ENCODE measurements at places on chromosomes 11 and 22. TPM values are rescaled to one million over a fixed set of nuclear protein-coding genes. Genes with fewer than 3 reads are reported as not detected.
A peak's percentile ranks its signal among the peaks of the same experiment; 100 is the strongest.

PATE2 gene
- total RNA-seq, result 0.13 TPM

GRCh38 chr11:86422371-86422770 lies 47.7 kb downstream of the CCDC81 start:
- no peak for DNase-seq

GRCh38 chr11:82671451-82671850 lies 62.2 kb downstream of the FAM181B start:
- no peak for DNase-seq

GRCh38 chr11:75823946-75824345 lies 8.9 kb downstream of the UVRAG start:
- DNase-seq, result no peak

CCDC188 gene
- total RNA-seq, result 0.93 TPM

GRCh38 chr11:78654866-78655265 lies 80.2 kb upstream of the NARS2 start:
- no peak for DNase-seq

- DNase-seq, result no peak
Observed at GRCh38 chr11:116519499-116519898, 253.3 kb downstream of the BUD13 start.

ZBTB16 gene
- total RNA-seq, result 10.0 TPM

DNA sequence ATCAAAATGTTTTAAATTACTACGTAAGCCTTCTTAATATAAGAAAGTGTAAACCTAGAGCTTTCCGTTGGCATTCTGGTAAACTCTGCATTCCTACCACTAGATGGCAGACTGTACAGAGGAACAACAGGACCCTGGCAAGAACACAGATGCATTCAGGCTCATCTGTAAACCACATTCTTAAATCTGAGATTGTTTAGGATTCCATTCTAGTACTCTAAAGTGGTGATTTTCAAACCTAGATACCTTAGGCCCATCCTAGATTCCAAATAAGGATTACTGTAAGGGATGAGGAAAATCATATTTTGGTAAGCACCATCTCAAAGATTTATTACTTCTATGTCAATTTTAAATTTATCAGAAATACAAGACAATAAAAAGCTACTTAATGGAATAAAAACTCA lies 26.9 kb downstream of the PICALM start:
- peak; percentile 96 for DNase-seq

C1QTNF4 gene
- total RNA-seq, result 11.3 TPM

GRCh38 chr11:65653229-65654225 lies 9.2 kb downstream of the RELA start:
- no peak for DNase-seq

DNA sequence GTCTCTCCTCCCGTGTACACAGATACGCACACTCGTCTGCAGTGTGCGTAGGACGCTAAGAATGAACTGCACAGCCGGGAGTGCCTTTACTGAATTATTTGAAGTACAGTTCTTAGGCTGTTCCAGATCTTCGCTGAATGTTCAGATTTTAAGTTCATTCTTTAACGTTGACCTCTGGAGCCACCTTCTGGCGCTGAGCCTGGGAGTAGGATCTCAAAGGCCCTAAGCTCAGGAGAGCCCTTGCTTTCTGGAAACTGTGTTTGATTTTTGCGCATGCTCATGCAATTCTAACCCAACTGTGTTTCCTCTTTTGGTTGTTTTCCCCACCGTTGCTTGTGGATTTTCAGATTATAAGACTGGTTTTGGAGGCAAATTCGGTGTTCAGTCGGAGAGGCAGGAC lies 22.8 kb downstream of the CTTN start:
- DNase-seq, result peak; percentile 46

GRCh38 chr22:35624547-35624946 lies 7.4 kb upstream of the MB start:
- no peak for DNase-seq

CDC45 gene
- total RNA-seq, result 6.1 TPM

DNA sequence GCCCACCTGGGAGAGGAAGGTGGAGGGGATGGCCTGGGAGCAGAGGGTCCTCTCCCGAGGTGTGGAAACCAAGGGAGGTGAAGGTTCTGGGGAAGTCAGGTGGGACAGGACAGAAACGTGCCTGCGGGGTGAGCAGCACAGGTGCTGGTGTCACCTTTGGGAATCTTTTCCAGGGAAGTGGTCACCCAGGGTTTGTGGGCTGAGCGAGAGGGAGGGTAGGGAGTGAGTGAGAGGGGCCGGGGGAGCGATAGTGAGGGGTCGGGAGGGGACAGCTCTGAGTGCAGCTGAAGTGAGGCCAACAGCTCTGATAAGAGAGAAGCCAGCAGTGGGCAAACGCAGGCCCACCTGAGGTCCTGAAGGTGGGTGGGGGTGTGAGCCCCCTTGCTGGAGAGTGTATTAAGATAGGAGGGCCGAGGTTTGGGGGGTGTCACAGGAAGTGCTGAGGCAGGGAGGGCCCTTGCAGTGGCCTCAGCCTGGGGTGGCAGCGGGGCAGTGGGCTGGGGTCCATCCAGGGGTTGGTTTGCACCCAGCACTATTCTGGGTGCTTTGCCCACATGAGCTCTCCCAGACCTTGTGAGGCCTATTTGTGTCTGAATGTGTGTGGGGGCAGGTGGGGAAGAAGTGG lies 1.6 kb upstream of the SHANK3 start:
- DNase-seq, result no peak

GRCh38 chr11:124108156-124108555 lies 7.1 kb upstream of the VWA5A start:
- peak; percentile 25 for DNase-seq

FGF3 gene
- 0.09 TPM for total RNA-seq
